ENCODE measurements at places on chromosomes 11 and 22.

GRCh38 chr11:1041471-1041870, 5.0 kb upstream of the MUC6 start:
- no peak for DNase-seq

DNA sequence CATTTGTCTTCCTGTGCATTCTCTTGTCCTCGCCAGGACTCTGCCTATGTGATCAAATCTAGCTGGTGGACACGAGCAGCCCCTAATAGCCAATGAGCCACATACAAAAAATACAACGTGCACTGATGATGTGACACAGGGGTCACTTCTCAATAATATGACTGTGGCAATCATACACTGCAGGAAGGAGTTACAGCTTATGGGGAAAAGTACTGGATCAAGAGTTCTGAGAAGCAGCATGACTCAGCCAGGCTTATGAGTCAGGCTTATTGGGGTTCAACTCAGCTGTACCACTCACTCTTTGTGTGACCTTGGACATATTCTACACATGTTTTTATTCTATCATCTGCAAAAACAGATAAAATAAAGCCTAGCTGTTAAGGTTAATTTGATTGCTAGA, 889.4 kb upstream of the TENM4 start:
- DNase-seq = no peak

DNA sequence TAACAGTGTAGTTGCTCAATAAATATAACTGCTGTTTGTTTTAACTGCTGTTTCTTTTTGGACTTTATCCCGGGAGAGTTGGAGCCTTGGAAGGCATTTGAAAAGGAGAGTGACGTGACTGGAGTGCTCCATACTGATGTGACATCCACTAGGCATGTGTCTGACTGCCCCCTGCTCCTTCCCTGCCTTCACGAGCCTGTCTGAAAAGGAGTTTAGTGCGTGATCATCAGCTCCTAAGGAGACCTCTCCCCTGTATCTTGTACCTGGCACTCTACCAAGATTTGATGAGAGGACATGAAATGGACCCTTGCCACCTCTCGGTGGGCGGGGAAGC, 22.9 kb downstream of the ZBTB16 start:
- DNase-seq = no peak

- no peak for DNase-seq
Observed at GRCh38 chr11:114133548-114134329, 74.2 kb downstream of the ZBTB16 start.
